Kidney epithelial cell (primary cell): ENCODE measurements at places on chromosomes 1 and 21. TPM values are rescaled to one million over a fixed set of nuclear protein-coding genes. Genes with fewer than 3 reads are reported as not detected.

Gene SDC3
- 36.4 and 49.0 TPM in 2 replicates for total RNA-seq

Gene LAD1
- total RNA-seq: 36.1 and 38.9 TPM in 2 replicates

Gene COG2
- total RNA-seq: 28.5 and 29.7 TPM in 2 replicates

Gene FAM72D
- 1.5 and 2.1 TPM in 2 replicates for total RNA-seq

Gene NRIP1
- 52.6 and 57.2 TPM in 2 replicates for total RNA-seq

Gene SMYD3
- total RNA-seq: 20.6 and 29.2 TPM in 2 replicates
